Stimulated activated CD8-positive, alpha-beta memory T cell treated with anti-CD3 and anti-CD28 coated beads, Interleukin-7, amount 100 ng/mL, for 4 hours (primary cell): ENCODE measurements at places on chromosomes 12 and 14.

GRCh38 chr14:35333797-35334743, 41.9 kb downstream of the PSMA6 start:
- peak; percentile 38 for DNase-seq

DNA sequence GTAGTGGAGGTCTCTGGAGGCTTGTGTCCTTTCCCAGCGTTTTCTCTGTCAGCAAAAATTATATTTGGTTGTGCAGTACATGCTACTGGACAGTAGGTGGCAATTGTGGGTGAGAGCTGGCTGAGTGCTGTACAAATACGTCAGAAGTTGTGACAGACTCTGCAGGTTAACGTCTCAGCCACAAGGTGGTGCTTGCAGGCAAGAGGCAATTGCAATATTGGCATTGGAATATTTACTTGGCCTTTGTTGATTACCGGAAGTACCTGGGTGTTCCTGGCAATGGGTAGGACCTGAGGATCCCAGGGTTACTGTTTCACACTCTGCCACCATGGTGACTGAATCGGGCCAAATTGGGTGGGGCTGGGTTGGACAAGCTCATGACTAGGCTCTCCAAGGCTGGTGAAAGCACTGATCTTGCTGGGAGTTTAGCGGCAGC, 333.9 kb upstream of the LMO3 start:
- no peak for DNase-seq

DNA sequence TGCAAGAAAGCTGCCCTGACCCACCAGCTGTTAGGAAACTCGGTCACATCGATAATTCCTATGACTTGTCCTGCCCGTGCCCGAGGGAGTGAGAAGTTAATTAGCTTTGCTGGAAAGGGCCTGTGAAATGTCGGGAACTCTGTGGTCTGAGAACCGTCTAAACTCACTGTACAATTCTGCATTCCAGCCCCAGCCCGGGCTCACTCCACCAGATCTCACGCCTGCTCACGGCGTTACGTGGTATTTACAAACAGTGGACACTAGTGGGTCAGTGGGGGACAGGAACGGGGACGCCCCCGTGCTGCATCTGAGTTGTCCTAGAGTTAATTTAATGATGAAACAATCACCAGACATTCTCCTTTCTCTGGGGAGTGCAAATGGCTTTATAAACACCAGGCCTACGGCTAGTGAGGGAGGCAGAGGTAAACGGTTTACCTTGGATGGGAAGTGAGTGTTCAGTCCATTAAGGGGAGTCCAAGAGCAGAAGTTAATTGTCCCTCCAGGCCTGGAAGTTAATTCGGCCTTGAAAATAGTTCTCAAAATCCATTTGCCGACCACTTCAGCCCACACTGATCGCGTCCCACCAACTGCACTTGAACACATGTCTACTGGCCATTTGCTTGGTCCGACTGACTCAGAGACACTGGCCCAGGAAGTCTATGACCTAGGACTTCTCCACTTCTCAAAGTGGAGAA, 93.5 kb upstream of the MED13L start:
- no peak for DNase-seq

DNA sequence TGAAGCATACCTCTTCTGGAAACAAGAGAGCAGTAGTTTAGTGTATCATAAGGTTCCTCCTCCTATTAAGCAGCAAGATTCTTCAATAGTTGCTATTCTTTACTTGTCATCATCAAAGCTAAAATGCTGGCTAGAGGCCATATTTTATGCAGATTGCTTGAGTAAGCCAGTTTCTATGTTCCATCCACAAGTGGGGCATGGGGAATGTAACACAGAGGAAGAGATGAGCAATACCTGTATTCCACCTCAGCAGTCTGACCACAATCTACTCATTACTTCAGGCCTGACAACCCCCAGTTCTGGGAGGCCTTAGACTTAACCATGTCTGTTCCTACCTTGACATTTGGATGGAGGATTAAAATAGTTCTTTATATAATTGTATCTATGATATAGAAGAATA, 423.6 kb downstream of the BTG1 start:
- DNase-seq: no peak

GRCh38 chr14:90278199-90279175, 22.1 kb downstream of the PSMC1 start:
- DNase-seq: no peak

- no peak for DNase-seq
These were observed 65.1 kb upstream of the GPATCH2L start for GRCh38 chr14:76086636-76087035.

DNA sequence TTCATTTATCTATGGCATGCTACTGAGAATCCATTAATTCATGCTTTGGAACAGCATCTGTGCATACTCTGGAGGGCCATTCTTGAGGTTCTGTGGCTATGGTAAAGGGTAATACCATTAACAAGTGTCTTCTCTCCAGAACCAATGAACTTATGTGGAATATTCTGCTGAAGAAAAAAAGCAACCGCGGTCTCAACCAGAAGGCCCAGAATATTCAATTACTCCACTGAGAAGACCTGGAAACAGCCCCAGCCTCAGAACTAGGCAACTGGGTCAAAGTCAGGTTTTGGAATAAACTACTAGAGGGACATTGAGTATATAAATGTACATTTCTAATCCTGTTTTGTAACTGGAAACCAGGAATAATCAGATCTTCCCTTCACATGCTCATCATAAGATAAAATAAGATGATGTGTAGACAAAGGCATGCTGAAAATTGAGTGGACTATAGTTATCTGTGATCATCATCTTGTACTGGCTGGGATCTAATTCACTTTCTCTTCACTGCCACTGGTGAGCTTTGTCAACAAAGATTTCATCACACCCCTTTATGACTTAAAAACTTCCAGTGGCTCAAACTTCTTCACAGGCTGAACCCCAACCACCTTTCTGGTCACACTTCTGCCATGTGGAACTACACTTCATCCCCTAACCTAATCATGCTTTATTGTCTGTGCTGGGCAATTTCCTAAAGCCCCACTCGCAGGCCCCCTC, 6.0 kb downstream of the SPTB start:
- no peak for DNase-seq

- DNase-seq: peak; percentile 61
These were observed 1.1 kb upstream of the RNASE4 start for GRCh38 chr14:20683125-20683890.

GRCh38 chr14:75545907-75546306, 23.6 kb downstream of the BATF start:
- no peak for DNase-seq

DNA sequence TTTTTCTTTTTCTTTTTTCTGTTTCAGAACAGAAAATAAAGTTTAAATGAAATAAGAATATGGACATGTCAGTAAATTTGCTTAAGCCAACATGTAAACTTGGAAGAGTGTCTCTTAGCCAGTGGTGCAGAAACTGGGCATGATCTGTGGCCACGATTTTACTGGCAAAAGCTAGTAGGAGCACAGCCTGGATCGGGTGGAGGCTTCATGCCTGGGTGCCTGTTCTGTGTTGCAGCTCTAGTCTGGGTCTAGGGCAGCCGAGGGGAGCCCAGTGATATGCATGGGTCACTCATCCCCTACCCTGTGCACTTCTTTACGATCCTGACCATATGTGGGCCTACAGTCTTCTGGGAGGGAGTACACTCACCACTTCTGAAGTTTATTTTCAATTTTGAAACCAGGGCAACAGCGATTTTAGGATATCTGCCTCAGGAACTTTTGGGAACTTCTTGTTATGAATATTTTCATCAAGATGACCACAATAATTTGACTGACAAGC, 45.6 kb upstream of the SMCO2 start:
- DNase-seq: no peak

DNA sequence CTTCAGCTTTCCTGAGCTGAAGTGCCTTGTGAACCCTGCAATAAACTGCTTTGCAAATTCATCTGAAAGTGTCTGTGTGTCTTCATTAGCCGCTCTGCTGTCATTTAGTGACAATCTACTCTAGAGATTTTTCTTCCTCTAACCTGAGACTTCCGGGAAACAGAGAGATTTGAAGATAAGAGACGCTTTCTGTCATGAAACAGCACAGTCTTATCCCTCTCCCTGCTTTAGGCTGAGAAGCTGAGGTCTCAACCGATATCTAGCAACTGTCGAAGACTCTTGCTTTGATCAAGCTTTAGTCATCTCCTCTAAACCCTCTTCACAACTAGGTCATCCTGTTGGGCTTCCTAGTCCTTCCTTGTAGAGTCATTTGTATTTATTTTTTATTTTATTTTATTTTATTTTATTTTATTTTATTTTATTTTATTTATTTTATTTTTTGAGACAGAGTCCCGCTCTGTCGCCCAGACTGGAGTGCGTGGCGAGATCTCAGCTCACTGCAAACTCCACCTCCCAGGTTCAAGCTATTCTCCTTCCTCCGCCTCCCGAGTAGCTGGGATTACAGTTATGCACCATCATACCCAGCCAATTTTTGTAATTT, 1.2 kb downstream of the RNASE2 start:
- DNase-seq: no peak

DNA sequence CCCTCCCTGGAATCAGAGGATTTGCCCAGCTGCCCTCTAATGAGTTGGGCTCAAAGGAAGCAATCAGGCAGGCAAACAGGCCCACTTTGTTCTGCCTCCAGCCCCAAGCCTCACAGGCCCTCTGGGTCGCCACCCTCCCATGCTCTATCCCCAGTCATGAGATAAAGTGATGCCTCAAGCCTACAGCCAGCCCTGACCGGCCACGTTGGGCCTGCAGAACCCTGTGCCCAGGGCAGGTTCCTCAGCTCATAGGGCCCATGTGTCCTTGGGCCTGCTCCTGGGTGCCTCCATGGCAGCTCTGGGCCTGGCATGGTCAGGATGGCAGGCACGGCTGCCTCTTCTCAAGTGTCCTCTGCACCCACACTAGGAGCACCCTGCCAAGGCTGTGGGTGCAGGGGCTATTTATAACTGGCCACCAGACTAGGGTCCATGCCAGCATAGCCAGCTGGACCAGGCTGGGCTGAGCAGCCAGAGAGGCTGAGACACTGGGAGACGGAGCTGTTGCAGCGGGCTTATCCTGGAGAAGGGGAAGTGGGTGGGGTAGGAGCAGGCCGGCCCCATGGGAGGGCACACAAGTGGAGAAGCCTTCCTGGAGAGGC, 20.2 kb downstream of the HDAC7 start:
- no peak for DNase-seq

- DNase-seq: no peak
These were observed 7.2 kb upstream of the FOXN3 start for GRCh38 chr14:89424241-89424640.

DNA sequence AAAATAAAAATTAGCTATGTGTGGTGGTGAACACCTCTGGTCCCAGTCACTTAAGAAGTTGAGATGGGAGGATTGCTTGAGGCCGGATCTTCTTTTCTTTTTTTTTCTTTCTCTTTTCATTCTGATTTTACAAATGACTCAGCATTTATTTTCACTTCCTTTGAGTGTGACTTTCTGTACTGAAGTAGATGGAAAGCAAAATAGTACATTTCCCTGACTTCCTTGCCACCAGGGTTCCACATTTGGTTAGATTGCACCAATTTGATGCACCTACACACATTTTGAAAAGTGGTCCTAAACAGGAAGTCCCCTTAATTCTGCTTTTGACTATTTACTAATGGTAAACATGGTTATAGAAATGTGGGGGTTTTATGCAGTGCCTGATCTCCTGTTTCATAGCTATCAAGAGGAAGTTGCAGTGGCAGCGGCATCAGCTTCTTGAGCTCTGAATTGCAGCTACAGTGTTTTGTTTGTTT, 13.0 kb upstream of the LEMD3 start:
- DNase-seq: no peak

GRCh38 chr12:121749267-121749666, 36.7 kb downstream of the TMEM120B start:
- no peak for DNase-seq

DNA sequence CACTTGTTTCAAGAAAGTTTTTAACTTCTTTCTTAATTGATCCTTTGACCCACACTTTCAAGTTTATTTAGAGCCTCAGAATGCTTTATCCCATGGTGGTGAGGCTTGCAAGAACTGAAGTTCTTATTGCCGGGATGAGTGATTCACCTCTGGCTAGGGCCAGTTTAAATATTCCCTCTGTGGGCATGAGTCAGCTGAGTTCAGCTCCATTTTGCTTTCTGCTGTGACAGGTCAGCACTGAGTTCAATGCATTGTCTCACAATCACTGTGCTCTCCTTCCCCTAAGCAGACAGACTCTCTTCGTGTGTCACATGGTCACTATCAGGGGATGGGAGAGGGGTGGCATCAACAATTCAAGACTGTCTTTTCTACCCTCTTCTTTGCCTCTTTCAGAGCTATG, 514.6 kb upstream of the FBXO33 start:
- no peak for DNase-seq
